ENCODE measurements at places on chromosomes 5 and 9.

DNA sequence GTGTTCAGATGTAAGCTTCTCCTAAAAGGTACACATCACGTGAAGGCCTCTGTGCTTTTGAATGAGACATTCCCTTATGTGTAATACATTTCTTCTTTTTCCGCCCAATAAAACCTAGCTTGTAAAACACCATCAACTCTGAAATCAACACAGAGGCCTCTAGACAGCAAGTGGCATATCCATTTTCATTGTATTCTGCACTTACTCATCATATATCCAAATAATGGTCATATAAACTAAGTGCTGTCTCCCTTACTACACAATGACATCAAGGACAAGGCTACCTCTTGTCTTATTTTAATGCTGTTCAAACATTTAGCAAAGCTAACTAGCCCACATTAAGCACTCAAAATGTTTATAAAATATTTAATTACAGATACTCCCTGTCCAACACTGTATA lies 108.5 kb downstream of the ELAVL2 start:
- no peak for DNase-seq

- no peak for DNase-seq
These were observed 202.7 kb downstream of the FAM114A2 start for GRCh38 chr5:153835891-153836515.

- peak; percentile 62 for DNase-seq
These were observed 3.8 kb downstream of the CREB3 start for GRCh38 chr9:35736201-35736633.

GRCh38 chr9:77949751-77950436 lies 81.7 kb downstream of the GNAQ start:
- no peak for DNase-seq

- no peak for DNase-seq
These were observed 157.6 kb downstream of the CD180 start for GRCh38 chr5:67038817-67039603.

GRCh38 chr5:151700296-151700695 lies 13.6 kb upstream of the SPARC start:
- no peak for DNase-seq

DNA sequence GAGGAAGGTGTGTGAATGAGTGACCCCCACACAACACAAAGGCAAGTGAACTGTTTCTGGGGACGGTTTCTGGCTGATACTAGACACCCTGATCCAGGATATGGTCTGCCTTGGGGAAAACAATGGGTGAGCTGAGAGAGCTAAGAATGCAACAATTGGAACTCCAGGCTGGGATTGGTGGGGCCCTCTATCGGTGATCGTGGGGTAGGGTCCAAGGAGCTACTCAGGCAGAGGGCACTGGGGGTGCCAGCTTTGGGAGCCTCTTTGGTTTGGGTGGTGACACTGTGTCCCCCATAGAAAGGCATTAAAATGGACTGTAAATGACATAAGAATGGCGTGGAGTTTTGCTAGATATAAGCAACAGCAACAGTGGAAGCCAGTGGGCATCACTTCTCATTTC lies 439.1 kb downstream of the DMAC1 start:
- no peak for DNase-seq

GRCh38 chr9:116020801-116021200 lies 132.8 kb upstream of the PAPPA start:
- no peak for DNase-seq

GRCh38 chr9:134208981-134209725 lies 44.8 kb upstream of the RNU6ATAC start:
- no peak for DNase-seq

DNA sequence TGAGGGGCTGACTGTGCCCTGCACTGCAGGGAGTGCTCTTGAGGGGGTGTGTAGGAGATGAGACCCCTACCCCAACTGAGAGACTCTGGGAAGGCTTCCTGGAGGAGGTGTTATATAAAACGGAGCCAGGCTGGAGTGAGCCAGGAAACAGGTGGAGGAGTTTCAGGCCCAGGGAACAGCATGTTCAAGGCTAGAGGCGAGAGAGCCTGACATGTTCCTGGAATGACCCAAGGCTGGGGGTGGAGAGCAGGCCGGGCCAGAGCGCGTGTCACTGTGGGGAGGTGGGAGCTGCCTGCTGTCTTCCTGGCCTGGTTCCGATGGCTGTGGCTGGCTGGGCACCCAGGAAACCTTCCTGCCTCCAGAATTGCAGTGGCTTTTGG lies 48.7 kb downstream of the RXRA start:
- peak; percentile 67 for DNase-seq

DNA sequence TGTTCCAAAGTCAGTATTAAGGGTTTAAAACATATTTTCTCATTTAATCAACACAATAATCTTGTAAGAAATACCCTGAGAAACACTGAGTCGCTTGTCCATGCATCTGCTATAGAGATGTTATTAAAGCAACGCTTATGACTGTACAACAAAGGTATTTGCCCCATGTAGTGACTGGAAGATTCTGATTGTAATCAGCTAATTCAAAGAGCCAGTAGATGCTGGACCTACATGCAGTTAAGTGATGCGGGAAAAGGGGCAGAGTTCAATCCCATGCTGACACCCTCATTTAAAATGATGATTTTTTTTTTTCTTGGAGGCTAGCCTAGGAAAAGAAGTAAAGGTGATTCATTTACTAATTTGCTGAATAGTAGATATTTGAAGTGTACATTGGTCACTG lies 149.3 kb upstream of the MTAP start:
- DNase-seq: no peak

DNA sequence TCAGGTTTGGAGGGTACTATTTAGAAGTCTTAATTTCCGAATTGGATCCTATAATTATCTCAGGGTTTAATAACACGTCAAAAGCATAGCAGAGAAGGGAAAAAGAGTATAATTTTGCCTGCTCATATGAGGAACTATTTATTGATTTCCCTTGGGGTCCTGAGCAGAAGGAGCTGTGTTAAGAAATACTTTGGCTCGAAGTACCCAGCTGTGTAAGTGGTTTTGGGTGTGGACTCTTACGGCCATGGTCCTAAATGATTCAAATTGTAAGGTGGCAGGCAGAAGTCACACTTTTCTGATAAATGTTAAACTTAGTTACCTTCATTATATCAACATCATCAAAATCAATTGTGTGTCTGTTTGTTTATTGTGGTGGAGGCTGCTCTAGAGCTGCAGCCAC lies 190.4 kb downstream of the MTRR start:
- no peak for DNase-seq

DNA sequence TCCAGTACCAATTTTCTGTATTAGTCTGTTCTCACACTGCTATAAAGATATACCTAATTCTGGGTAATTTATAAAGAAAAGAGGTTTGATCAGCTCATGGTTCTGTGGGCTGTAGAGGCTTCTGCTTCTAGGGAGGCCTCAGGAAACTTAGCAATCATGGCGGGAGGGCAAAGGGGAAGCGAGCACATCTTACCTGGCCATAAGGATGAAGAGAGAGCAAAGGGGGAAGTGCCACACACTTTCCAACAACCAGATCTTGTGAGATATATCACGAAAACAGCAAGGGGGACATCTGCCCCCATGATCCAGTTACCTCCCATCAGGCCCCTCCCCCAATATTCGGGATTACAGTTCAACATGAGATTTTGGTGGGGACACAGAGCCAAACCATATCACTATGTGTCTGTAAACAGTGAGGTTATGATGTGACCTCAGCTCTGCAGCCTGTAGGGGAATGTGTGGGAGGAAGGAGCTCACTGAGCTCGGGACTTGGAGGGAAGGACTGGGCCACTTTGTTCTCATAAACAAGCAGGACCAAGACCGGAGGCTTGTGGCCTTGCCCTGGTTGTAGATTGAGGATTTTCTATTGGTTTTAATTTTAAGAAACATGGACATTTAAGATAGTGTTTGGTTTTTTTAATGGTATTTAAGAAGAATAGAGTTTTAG lies 85.2 kb downstream of the EHMT1 start:
- no peak for DNase-seq

DNA sequence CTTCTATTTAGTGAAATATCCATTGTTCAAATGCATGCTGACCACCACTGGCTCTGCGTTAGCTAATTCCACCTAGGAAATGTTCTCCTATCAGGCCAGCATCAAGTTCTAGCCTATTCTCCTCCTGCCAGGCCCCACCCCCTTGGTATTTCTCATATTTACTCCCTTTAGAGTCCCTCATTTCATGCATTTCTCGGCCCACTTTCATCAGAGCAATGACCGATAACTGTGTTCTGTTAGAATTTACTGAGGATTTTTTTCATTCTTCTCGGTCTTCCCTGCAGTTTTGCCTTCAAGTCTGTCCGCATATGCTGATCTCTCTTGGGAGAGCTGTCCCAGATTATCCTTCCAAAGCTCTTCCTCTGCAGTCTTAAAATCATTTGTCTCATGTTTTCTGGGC lies 143.4 kb downstream of the GOLPH3 start:
- DNase-seq: no peak

All from breast epithelium (tissue), 4 donors.